ENCODE measurements at places on chromosomes 2 and 18.
A peak's percentile ranks its signal among the peaks of the same experiment; 100 is the strongest.

GRCh38 chr2:78780256-78780655, 245.2 kb upstream of the REG3G start:
- H3K27ac ChIP-seq, result no peak overlapping the region
- H3K27me3 ChIP-seq, result no peaks in the 10 kb centered on the region
- H3K36me3 ChIP-seq, result no peaks in the 10 kb centered on the region
- H3K4me1 ChIP-seq, result no peaks in the 10 kb centered on the region
- H3K4me3 ChIP-seq, result no peak overlapping the region
- no peak for DNase-seq

GRCh38 chr2:182980115-182980514, 58.1 kb downstream of the NCKAP1 start:
- no peak overlapping the region for H3K27ac ChIP-seq
- no peaks in the 10 kb centered on the region for H3K4me1 ChIP-seq
- no peaks in the 10 kb centered on the region for H3K36me3 ChIP-seq
- no peak overlapping the region for H3K4me3 ChIP-seq

DNA sequence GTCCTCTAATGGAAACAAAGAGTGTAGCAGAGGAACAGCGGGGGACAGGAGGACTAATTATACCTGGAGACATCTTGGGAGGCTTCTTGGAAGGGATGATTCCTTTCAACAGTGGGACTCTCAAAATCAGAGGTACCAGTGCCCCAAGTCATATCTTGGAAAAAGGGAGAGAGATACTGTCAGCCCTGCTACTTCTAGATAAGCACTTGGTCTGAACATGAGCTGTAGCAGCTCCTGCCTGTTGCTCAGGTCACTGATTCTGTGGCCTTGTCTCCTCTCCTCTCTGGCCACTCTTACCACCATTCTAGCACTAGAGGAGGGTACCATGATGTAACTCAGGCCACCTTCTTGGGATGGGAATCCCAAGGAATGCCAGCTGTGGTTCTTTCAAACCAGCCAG, 54.5 kb downstream of the MFSD6 start:
- H3K36me3 ChIP-seq, result peaks cover 6% of the 10 kb centered on the region
- DNase-seq, result no peak
- no peak overlapping the region for H3K27ac ChIP-seq
- no peaks in the 10 kb centered on the region for H3K27me3 ChIP-seq
- H3K4me3 ChIP-seq, result no peak overlapping the region
- peaks cover 45% of the 10 kb centered on the region for H3K4me1 ChIP-seq

DNA sequence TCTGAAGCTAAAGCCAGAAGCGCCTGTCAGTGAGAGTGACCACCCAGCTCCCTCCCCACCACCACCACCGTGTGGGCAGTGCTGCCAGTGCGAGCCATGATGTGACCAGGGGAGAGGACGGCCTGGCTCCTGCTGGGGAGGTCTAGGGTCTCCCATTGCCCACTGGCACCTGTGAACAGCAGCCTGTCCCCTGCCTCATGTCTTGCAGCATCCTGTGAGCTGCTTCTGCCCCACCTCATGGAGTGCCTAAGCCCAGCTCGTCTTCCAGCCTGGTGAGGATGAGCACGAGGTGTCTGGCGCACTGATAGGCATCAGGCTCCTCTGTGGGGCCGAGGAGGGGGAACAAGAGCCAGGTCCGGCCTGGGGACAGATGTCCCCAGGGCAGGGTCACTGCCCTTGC, 61.4 kb downstream of the FAM168B start:
- peaks cover 9% of the 10 kb centered on the region for H3K27me3 ChIP-seq
- no peaks in the 10 kb centered on the region for H3K36me3 ChIP-seq
- no peaks in the 10 kb centered on the region for H3K4me1 ChIP-seq
- H3K4me3 ChIP-seq, result no peak overlapping the region
- no peak overlapping the region for H3K27ac ChIP-seq
- no peak for DNase-seq

- DNase-seq, result no peak
- H3K27me3 ChIP-seq, result peaks cover 6% of the 10 kb centered on the region
- no peak overlapping the region for H3K27ac ChIP-seq
- H3K4me1 ChIP-seq, result peaks cover 11% of the 10 kb centered on the region
- H3K36me3 ChIP-seq, result no peaks in the 10 kb centered on the region
Measured at GRCh38 chr2:206241736-206242135, 32.7 kb upstream of the ZDBF2 start.

DNA sequence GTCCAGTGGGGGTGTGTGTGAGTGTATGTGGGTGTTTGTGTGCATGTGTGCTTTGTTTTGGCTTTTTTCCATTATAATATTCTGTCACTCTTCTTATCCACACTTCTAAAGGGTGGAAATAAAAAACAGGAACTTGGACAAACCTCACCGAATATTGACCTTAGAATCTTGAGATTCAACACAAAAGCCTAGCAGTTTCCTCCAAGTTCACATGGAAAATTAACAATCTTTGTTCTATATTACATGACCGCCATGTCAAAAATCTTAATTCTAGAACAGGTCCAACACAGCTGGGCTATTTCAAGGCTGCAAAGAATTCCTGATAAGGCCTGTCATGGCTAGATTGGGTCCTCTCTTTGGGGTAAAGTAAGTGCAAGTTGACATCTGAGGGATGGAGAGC, 169.3 kb upstream of the OSR1 start:
- H3K27ac ChIP-seq, result no peak overlapping the region
- no peaks in the 10 kb centered on the region for H3K36me3 ChIP-seq
- peaks cover 5% of the 10 kb centered on the region for H3K27me3 ChIP-seq

GRCh38 chr2:44392338-44392943, 30.7 kb downstream of the CAMKMT start:
- peaks cover 6% of the 10 kb centered on the region for H3K4me1 ChIP-seq
- H3K36me3 ChIP-seq, result peaks cover 9% of the 10 kb centered on the region
- no peak overlapping the region for H3K27ac ChIP-seq
- DNase-seq, result peak; percentile 43

DNA sequence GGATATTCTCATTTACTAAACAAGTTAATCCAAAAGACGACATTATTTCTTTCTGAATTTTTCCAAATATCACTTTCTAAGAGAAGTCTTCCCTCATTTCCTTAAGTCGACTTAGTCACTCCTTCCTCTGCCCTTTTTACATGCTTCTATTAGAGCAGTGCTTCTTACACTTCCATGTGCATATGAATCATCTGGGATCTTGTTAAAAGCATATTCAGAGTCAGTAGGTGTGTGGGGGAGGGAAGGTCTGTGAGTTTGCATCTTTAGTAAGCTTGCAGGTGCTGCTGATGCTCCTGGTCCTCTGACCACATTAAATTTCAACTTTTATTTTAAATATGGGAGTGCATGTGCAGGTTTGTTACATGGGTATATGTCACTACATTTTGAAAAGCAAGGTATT, 582.6 kb downstream of the NRXN1 start:
- no peak for DNase-seq
- no peak overlapping the region for H3K27ac ChIP-seq
- H3K36me3 ChIP-seq, result no peaks in the 10 kb centered on the region
- H3K27me3 ChIP-seq, result no peaks in the 10 kb centered on the region
- no peaks in the 10 kb centered on the region for H3K4me1 ChIP-seq
- no peak overlapping the region for H3K4me3 ChIP-seq

GRCh38 chr18:41326311-41326710, 628.7 kb upstream of the PIK3C3 start:
- H3K4me1 ChIP-seq, result no peaks in the 10 kb centered on the region
- H3K4me3 ChIP-seq, result no peak overlapping the region
- H3K36me3 ChIP-seq, result no peaks in the 10 kb centered on the region
- DNase-seq, result no peak
- H3K27ac ChIP-seq, result no peak overlapping the region

- no peaks in the 10 kb centered on the region for H3K27me3 ChIP-seq
- no peak overlapping the region for H3K27ac ChIP-seq
- no peak overlapping the region for H3K4me3 ChIP-seq
- no peaks in the 10 kb centered on the region for H3K4me1 ChIP-seq
- no peak for DNase-seq
Measured at GRCh38 chr2:189268763-189269162, 89.2 kb upstream of the COL5A2 start.

- H3K27me3 ChIP-seq, result peaks cover 12% of the 10 kb centered on the region
- peaks cover 9% of the 10 kb centered on the region for H3K4me1 ChIP-seq
- H3K27ac ChIP-seq, result no peak overlapping the region
- H3K36me3 ChIP-seq, result no peaks in the 10 kb centered on the region
- DNase-seq, result no peak
- H3K4me3 ChIP-seq, result no peak overlapping the region
Measured at GRCh38 chr2:43054367-43054766, 172.0 kb downstream of the ZFP36L2 start.

GRCh38 chr2:236762628-236763027, 193.0 kb downstream of the ACKR3 start:
- no peak overlapping the region for H3K27ac ChIP-seq
- no peak overlapping the region for H3K4me3 ChIP-seq
- H3K4me1 ChIP-seq, result no peaks in the 10 kb centered on the region
- H3K36me3 ChIP-seq, result no peaks in the 10 kb centered on the region
- H3K27me3 ChIP-seq, result peaks cover 12% of the 10 kb centered on the region

GRCh38 chr2:19899985-19900930, 1.5 kb downstream of the TTC32 start:
- peaks cover 16% of the 10 kb centered on the region for H3K4me1 ChIP-seq
- peaks cover 3% of the 10 kb centered on the region for H3K36me3 ChIP-seq
- peaks cover 6% of the 10 kb centered on the region for H3K27me3 ChIP-seq
- DNase-seq, result no peak
- H3K27ac ChIP-seq, result peak overlapping the region; percentile 96

GRCh38 chr18:77857678-77858655, 608.3 kb downstream of the GALR1 start:
- DNase-seq, result no peak
- no peaks in the 10 kb centered on the region for H3K4me1 ChIP-seq
- no peak overlapping the region for H3K27ac ChIP-seq
- H3K36me3 ChIP-seq, result no peaks in the 10 kb centered on the region
- H3K4me3 ChIP-seq, result no peak overlapping the region

GRCh38 chr18:45071956-45072355, 391.3 kb downstream of the SETBP1 start:
- no peak overlapping the region for H3K4me3 ChIP-seq
- no peak for DNase-seq
- peaks cover 2% of the 10 kb centered on the region for H3K4me1 ChIP-seq
- no peaks in the 10 kb centered on the region for H3K27me3 ChIP-seq
- H3K36me3 ChIP-seq, result peaks cover 2% of the 10 kb centered on the region

DNA sequence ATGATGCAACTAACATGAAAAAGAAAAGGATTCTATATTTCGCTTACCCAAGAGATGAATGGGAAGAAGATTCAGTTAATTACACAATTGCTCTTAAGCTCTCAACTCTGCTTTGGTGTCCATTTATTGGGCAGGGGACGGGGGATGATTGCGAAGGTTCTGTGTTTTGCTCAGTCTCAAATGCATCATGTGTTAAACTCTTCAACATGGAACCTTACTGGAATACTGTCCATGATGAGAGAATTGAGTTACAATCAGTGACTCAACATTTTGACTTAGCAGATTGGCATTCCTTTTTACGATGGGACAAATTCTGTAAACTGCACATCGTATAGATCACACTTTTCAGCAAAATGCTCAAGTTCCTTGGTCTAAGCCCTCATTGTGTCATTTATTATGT, 135.6 kb downstream of the RBMS1 start:
- no peak overlapping the region for H3K4me3 ChIP-seq
- no peak for DNase-seq
- peaks cover 7% of the 10 kb centered on the region for H3K4me1 ChIP-seq
- H3K27me3 ChIP-seq, result no peaks in the 10 kb centered on the region
- peaks cover 17% of the 10 kb centered on the region for H3K36me3 ChIP-seq

DNA sequence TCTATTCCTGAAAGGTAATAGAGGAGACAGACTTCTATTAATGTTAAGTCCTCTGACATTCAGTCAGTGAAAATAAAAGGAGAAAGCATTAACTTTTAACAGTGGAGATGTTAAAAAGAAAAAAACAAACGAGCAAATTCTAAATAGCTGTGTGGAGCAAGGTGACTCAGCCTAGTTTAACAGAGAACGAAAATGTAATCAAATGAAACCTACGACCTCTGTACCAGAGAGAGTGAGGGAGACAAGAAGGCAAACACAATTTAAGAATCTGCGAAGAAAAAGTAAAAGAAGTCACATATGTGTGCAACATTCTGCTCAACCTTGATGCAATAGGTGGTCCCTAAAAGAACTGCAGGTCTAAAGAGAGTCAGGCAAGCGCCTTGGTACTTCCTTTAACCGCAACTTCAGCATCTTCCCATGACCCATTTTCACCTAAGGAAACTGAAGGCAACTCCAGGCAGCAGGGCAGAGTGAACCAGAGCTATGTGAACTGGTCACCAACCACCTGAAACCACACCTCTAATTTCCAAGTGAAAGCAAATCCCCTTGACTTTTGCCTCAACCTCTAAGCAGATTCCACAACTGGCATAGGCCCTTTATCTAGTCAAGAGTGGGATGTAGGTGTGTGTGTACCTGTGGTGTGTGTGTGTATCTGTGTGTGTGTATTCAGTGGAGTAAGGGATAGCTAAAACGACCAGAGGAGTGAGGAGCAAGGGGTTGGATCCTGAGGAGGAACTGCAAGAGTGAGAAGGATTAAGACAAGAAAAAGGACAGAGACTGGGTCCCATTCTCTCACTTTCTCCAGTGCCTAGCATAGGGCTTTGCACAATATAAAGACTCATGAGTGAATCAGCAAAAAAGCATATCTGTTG, 43.0 kb downstream of the FIGN start:
- no peak for DNase-seq
- no peaks in the 10 kb centered on the region for H3K27me3 ChIP-seq
- no peaks in the 10 kb centered on the region for H3K36me3 ChIP-seq
- no peak overlapping the region for H3K4me3 ChIP-seq
- no peaks in the 10 kb centered on the region for H3K4me1 ChIP-seq
- H3K27ac ChIP-seq, result no peak overlapping the region

DNA sequence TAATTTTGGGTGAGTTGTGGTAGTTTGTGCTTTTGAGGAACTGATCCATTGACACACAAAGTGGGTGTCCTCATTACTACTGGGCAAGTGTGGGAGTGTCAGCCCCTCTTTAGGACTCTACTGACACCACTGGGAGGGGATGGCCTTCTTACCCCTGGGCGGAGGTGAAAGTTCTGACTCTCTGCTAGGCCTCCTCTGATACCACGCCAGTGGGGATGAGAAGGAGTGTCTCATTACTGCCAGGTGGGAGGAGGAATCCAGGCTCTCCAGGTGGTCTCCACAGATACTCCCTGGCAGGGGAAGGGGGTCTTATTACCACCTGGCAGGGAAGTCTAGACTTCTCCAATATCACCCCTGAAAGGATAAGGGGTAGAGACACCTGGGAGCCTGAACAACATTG, 9.1 kb downstream of the LCLAT1 start:
- no peak overlapping the region for H3K27ac ChIP-seq
- H3K36me3 ChIP-seq, result peaks cover 10% of the 10 kb centered on the region
- H3K4me1 ChIP-seq, result peaks cover 38% of the 10 kb centered on the region
- no peak overlapping the region for H3K4me3 ChIP-seq
- no peak for DNase-seq

DNA sequence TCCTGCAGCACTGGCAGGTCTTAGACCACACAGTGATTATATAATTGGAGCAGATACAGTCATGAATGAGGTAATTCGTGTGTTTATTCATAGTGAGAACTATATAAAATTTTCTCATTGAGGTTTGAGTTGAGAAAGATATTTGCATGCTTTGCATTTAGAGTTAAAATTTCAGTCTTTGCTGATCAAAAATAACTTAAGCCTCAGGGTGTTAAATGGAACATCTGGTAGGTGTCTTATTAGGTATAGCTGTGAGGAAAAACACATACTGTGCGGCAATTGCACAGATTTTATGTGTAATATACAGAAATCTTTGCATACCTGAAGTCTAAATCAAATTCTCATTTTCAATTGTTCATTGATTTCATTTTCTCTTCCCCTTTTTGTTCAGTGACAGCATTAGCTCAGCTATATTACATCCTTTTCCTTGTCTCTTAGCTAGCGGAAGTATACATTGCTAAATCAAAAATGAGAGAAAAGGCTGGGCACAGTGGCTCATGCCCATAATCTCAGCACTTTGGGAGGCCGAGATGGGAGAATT, 21.2 kb downstream of the GORASP2 start:
- no peak for DNase-seq
- H3K4me1 ChIP-seq, result peaks cover 21% of the 10 kb centered on the region
- H3K36me3 ChIP-seq, result peaks cover 36% of the 10 kb centered on the region
- peak overlapping the region; percentile 12 for H3K4me3 ChIP-seq
- H3K27ac ChIP-seq, result peak overlapping the region; percentile 67
- no peaks in the 10 kb centered on the region for H3K27me3 ChIP-seq

All from memory B cell (primary cell).